Fibroblast of pulmonary artery (primary cell): ENCODE measurements at places on chromosomes 11 and 22.

DNA sequence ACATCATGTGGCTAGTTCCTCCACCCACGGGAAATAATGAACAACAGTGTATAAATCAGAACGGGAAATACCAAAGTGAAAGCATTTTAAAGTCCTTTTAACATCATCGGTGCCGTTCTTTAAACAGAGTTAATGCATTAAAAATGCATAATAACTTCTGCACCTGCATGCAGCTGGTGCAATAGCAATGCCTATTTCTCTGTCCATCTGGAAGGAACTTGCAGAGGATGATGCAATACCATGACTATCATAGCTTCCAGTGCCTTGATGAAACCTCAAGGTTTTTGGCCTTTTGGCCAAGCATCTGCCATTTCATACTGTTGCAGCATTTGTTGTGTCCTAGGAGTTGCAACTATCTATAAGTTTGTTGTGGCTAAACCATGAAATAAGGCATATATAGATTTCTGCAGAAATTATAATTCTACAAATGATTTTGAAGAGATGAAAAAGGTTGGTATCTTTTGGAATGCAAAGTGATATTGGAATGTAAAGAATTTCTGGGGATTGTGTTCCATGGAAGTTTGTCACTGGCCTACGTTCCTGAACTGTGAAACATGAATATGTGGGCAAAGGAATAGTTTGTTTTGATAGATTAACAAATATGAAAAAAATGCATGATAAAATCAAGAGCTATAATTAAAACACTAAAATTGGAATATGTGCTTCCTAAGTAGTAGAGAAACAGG, 9.8 kb upstream of the EIF3F start:
- peak; percentile 77 for DNase-seq

GRCh38 chr11:18145025-18145424, 12.7 kb downstream of the MRGPRX3 start:
- DNase-seq: no peak

- DNase-seq: peak; percentile 49
Observed at GRCh38 chr11:65078151-65078550, 5.7 kb downstream of the CDCA5 start.

DNA sequence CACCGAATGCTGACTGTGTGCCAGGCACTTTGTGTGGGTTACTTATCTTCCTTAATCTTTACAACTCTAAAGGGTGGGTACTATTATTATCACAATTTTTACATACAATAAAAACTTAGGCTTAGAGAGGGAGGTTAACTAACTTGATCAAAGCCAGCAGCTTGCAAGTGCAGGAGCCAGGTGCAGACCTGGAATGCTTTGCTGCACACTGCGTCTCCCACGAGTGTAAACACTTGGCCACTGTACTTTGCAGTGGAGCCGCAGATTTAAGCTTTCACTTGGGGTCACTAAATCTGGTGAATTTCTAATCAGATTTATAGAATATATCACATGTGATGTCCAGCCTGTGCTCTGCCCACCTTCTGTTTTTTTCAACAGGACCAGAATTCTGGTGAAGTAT, 36.7 kb downstream of the AMOTL1 start:
- no peak for DNase-seq

DNA sequence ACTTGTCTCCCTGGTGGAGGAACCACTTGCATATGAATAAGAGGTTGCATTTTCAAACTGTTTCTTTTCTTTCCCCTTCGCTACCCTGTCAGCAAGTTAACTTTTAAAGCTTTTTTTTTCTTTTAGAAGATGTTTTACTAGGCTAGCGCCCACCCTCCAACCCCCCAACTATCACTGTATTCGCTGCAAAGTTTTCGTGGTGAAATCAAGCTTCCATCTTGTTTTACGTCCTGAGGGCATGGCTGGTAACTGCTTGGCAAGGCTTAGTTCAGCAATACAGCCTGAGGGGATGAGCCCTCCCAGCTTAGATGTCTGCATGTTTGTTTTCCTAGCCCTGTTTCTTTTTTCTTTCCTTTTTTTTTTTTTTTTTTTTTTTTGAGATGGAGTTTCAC, 1359.3 kb downstream of the LRRC4C start:
- no peak for DNase-seq

DNA sequence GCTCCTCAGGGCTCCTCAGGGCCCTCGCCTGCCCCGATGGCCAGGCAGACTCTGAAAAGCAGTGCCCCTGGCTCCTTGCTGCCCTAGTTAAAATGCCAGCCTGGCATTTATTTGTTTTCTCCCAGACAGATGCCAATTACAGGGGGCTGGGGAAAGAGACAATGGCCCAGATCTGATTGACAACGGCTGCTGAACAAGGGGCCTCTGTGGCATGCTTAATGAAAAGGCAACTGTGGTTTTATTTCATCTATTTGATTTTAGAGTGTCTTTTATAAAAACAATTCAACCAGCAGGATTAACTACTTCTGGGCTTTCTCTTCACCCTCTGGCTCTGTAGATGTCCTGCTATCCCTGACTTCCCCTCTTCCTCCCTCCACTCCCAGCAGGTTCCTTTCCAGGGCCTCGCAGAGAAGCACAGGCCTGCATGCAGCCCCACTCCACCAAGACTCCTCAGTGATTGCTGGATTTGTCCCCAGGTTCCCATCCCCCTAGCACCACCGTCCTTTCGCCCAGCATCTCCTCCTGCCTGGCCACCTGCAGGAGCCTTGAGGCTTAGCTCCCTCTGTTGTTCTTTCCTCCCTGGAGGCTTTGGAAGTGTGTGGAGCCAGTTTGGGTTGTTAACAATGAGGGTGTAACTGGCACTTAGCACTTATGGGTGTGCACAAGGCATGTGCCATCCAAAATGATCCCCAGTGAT, 171.1 kb downstream of the TENM4 start:
- no peak for DNase-seq

GRCh38 chr11:64007160-64007628, 21.0 kb downstream of the OTUB1 start:
- DNase-seq: peak; percentile 10

GRCh38 chr11:96567667-96568066, 177.9 kb downstream of the JRKL start:
- no peak for DNase-seq

DNA sequence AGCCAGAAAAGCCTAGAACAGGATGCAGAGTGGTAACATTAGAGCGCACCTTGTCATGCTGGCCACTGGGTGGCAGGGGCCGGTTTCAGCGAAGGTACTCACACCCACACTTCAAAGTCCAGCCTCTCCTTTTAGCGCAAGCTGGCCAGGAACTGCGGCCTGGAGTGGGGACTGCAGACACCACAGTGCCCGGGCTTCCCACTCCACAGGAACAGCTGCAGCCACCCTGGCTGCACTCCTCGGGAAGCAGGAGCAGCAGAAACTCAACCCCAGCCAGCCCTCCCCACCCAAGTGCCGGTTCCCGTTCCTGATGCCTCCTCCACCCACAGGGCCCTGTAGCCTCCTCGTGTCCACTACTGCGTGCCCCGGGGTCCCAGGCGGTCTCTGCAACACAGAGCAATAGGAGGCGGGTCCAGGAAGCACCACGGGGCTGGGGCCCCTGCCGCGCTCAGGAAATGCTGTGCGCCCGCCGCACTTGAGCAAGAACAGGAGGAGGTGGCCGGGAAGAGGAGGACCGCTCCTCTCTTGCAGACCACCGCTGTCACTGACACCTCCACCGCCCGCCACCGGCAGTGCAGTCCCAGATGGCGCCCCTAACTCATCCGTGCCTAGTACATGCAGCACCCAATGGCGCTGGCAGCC, 2.2 kb downstream of the RFPL2 start:
- peak; percentile 41 for DNase-seq

DNA sequence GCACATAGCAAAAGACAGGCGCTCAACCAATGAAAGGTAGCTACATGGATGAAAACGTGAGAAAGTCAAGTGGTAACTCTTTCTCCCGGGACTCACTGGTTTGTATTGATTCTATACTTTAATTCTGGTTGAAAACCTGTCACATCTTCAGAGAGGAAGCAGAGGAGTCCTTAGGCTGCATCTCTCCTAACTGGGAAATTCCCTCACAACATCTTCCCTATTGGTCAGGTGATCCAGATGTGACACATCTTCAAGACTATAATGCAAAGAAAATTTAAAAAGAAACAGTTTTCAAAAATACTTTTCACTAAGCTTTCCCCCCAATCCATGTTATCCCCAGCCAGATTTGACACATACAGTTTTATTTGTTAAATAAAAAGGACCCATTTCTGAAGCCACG, 62.7 kb upstream of the RCN1 start:
- DNase-seq: no peak

GRCh38 chr11:113894421-113894996, 10.1 kb upstream of the HTR3B start:
- DNase-seq: peak; percentile 54

DNA sequence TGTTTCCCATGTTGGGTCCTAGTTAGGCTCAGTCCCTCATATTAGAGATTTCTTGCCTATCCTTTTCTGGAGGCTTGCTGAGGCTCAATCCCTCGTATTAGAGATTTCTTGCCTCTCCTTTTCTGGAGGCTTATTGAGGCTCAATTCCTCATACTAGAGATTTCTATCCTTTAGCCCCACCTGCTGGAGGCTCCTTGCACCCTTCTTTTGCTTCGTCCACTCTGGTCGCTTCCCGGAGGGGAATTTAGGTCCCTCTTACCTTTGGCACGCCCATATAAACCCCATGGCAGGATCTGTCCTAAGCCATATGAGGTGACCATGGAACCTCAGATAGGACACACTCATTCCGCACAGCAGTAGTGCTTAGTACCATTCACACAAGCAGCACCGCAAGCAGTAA, 15.9 kb downstream of the CYP2D6 start:
- peak; percentile 31 for DNase-seq

DNA sequence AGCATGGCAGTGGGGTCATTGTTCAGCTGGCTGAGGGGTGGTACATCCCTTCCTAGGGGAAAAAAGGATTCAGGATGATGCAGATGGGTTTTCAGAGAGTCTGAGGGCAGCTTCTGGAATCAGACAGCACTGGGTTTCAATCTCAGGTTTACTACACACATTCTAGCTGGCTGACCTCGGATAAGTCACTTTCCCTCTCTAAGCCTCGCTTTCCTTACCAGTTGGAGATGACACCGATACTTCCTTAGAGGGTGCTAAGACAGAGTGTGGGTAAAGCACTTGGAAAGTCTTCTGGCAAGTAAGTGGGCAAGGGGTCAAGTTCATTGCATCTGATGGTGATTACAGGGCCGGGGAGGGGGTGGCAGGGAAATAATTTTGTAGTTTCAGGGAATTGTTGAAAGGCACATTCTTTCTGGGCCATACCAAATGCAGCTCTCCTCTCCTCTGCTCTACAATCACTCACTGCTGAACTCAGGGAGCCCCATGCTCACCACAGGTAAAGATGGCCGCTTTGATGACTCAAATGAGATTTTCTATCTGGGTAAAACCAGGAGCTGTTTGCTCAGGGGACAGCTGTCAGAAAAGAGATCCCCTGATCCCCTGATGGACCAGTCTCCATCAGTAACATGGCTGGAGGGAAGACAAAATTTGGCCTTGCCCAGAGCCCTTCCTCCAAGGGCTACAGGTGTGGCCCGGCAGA, 6.5 kb upstream of the MIAT start:
- no peak for DNase-seq

DNA sequence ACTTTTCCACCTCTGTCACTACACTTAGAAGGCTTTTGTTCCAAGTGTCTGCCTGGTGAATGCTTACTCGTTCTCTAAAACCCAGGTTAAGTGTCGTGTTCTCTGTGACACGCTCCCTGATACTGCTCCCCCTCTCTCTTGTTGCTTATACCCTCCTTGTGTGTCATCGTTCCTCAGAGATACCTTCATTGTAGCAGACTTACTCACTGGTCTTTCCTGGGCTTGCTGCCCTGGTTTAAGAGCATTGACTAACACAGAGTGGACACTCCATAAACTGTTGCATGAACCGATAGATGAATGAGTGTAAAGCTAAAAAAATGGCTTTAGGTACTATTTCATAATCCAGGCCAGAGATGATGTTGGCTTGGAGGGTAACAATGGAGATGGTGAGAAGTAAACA, 171.3 kb downstream of the GRIK4 start:
- peak; percentile 15 for DNase-seq

- DNase-seq: peak; percentile 43
Observed at GRCh38 chr11:13923716-13924650, 38.5 kb upstream of the SPON1 start.

DNA sequence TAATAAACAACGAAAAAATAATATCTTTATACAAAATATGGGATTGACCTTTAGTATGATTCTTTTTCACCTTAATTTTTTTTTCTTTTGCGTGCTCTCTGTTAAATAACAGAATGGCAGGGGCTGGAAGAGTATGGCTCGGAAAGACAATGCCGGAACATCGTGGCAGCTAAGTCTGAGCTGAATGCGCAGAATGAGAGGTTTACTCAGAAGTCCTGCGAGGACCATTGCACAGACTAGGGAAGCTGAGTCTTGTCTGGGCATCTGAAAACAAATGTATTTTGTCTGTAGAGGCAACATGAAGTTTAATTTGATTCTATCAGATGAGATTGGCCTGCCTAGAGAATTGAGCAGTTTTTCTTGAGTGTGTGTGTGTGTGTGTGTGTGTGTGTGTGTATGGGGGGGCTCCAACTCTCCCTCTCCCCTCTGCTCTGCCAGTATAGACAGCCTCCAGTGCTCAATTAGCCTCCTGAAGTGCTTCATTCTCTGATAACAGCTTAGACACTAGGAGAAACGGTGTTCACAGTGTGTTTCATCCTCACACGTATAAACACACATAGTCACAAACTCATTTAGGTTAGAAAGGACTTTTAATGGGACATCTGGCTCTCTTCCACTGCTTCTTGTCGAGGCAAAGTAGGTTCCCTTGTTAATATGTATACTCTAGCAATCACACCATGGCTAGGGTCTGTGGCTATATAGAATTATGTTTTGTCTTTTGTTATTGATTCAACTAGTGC, 244.3 kb upstream of the SORL1-AS1 start:
- no peak for DNase-seq

- no peak for DNase-seq
Observed at GRCh38 chr11:134412203-134413042, at the start of gene B3GAT1. TSS of gene B3GAT1 (minus strand) at chr11:134412242. CDS start at chr11:134387659, 24,583 bp downstream.

GRCh38 chr22:36355362-36355761, 32.4 kb downstream of the MYH9 start:
- DNase-seq: no peak

GRCh38 chr11:13421561-13421960, 41.5 kb downstream of the BTBD10 start:
- DNase-seq: no peak

DNA sequence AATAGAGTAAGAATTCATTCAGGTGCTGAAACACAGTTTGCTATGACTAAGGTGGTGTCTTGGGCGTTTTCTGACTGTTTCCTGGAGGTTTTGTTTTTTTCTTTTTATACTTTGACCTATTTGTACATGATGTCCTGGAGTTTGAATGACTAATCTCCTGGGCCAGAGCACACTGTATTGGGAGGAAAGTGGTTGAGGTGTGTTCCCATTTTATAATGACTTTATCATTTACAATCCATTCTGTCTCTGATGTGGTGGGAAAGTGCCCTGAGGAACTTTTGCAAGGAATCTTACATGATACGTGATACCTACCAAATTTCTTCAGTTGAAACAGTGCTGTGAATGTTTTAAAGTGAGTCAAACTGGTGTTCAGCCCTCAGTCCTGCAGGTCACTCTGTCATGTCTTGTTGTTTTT, 80.8 kb downstream of the TNRC6B start:
- DNase-seq: peak; percentile 35

GRCh38 chr11:105489446-105489845, 120.4 kb upstream of the GRIA4 start:
- DNase-seq: peak; percentile 35

GRCh38 chr11:103035791-103036434, 56.0 kb downstream of the DCUN1D5 start:
- peak; percentile 89 for DNase-seq

GRCh38 chr11:69477086-69477485, 4.4 kb upstream of the LINC01488 start:
- DNase-seq: no peak
